ENCODE measurements at places on chromosomes 16 and 17.

DNA sequence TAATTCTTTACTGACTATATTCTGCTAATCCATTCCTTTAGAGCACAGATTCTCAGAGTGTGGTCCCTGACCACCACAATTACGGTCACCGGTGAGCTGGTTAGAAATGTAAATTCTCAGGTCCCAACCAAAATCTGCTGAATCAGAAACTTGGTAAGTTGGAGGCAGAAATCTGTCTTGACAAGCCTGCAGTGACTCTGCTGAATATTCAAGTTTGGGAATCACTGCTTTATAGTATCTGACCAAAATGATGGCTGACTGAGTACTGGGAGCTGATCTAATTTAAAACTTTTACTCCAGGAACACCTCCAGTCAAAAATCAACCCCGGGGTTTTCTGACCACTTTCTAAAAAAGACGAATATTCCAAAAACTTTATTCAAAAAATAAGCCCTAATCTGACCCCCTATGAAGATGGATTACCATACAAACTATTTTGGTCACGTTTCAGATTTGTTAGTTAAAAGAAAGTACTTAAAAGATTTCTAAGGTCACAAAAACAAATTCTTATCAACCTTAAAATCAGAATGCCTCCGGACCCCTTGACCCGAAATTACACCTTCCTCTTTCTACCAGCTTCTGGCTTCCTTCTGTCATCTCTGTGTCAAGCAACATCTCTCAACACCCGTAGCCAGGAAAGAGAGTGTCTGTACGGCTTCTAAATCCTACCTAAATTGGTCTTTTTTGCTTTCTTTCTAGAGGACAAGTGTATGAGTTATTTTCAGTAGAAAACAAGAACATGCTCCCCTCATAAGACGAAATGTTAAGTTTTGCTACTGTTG lies 38.6 kb downstream of the CREBBP start:
- DNase-seq: no peak

- no peak for DNase-seq
These were observed 37.2 kb downstream of the ITGAE start for GRCh38 chr17:3763777-3764170.

DNA sequence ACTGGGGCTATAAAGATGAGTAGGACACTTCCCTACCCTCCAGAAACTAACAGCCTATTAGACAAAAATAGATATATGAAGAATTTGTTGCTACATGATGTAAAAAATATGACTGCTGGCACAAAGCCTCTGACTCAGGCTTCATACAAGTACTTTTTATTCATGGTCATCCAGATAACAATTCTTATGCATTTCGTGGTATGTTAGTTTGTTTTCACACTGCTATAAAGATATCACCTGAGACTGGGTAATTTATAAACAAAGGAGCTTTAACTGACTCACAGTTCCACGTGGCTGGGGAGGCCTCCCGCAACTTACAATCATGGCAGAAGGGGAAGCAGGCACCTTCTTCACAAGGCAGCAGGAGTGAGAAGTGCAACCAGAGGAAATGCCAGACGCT lies 112.5 kb upstream of the HLF start:
- DNase-seq: no peak

DNA sequence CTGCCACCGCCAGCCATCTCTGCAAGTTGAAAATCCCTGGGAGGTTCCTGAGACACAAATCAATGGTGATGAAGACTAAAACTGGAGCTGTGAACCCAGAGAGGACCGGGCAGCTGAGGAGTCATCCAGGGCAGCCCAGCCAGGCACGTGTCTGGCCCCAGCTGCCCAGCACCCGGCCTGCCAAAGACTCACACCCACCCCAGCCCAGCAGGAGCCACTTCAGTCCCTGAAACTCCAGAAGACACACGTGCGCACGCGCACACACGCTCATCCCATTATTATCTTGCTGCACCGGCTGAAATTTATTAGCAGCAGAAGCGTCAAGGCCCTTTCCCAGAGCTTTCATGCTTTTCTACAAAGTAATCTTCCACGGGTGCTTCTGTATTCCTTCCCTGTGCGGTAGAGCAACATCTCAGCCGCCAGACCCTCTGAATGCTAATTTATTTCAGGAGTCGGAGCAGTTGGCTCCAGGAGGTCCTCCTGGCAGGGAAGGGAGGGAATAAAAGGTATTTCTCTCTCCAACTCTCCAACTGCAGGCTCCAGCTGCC lies 59.8 kb upstream of the RBFOX3 start:
- no peak for DNase-seq

DNA sequence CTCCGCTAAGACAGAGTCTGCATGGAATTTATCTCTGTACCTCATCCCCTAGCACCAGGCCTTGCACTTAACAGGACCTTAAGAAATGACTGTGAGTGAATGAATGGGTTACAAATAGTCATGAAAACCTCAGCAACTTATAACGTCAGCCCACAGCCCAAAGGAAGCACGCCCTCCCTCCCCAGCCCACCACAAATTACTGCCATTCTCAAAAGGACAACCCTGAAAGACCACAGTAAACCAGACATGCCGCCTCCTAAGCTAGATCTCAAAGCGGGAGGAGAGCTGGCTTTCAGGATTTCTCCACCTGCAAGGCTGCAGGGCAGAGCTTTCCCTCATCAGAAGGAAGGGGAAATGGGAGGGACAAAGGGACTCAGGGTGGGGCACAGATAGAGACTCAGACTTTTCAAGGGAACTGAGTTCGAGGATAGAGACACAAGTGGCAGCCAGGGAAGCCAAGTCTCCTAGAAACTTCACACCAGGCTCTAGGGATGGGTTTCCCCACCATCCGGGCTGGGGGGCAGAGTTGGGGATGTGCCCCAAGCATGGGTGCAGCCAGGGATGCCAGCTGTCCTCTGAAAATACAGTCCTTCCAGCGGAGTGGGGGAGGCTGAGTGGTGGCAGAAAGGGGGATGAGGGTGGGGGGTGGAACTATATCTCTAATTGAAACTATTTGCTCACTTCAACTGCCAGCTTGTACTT lies 56.7 kb downstream of the PLXDC1 start:
- DNase-seq: no peak

DNA sequence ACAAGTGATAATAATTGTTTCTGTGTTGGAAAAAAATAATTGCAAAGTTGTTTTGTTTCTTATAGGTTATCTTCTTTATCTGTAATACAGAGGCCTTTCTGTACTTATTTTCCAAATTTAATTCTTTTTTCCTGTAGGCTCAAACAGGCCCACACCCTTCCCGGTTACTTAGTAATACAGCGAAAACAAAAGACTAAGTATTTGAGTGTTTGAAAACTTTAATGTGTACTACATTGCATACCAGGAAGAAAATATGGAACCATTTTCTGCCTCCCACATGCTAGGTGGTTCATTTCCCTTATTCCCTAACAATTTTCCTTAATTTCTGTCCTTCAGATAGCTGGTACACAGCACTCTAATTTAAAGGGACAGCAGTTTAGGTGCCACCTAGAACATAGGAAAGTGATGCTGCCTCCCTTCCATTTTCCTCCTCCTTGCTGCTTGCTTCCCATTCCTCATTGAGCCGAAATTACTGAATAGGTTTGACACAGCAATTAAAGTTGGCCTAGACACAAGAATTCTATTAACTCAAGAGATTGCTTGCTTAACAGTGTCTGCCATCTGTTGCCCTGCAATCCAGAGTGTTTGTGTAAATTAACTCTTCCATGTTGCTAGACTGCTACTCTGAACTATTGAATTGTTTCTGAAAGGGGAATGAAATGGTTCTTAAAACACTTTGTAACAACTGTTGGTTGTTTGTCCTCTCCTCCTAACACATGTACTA lies 24.2 kb downstream of the CYB5B start:
- DNase-seq: peak; percentile 30

GRCh38 chr17:56426901-56427300 lies 166.6 kb upstream of the NOG start:
- no peak for DNase-seq
